ENCODE measurements at places on chromosomes 11 and 22.

DNA sequence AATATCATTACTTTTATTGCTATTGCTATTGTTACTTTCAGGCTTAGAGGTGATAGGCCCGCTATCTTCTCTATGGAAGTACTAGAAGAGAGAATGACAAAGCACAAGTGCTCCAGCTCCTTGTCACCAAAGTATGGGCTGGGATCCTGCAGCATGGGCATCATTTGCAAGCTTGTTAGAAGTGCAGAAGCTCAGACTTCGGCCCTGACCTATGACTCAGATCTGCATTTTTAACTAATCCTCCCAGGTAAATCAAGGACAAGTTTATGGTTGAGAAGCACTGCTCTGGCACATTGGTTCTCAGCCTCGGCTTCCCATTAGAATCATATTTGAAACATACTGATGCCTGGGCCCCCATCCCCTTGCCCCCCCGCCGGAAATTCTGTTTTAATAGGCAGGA is 8.6 kb upstream of the ENDOD1 start:
- DNase-seq, result no peak

GRCh38 chr11:28713850-28714249 is 605.7 kb downstream of the METTL15 start:
- no peak for DNase-seq

GRCh38 chr11:85976525-85976924 is 92.4 kb downstream of the PICALM start:
- no peak for DNase-seq

GRCh38 chr11:113806406-113806805 is 26.8 kb downstream of the CLDN25 start:
- DNase-seq, result no peak

DNA sequence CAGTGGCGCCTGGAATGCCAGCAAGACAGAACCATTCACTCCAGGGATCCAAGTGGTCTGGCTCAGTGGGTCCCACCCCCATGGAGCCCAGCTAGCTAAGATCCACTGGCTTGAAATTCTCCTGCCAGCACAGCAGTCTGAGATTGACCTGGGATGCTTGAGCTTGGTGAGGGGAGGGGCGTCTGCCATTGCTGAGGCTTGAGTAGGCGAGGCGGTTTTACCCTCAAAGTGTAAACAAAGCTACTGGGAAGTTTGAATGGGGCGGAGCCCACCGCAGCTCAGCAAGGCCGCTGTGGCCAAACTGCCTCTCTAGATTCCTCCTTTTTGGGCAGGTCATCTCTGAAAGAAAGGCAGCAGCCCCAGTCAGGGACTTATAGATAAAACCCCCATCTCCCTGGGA is 125.7 kb upstream of the DDI1 start:
- DNase-seq, result no peak

DNA sequence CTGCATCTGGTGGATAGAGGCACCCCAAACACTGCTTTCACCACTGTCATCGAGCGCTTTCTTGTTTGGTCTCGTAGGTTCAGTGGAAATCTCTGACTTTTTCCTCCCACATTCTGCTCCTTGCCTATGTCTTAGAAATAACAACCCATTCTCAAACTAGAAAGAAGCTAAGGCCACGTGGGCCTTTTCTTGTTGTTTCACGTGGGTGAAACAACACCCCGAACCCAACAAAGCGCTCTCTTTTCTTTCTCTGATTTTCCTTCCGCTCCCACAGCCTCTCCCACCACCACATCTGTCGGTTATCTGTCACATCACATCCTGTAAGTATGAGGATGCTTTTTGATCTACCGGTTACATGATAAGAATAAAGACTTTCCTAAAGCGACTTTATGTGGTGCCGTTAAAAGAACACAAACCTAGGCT is 77.1 kb downstream of the LINC01488 start:
- DNase-seq, result no peak

DNA sequence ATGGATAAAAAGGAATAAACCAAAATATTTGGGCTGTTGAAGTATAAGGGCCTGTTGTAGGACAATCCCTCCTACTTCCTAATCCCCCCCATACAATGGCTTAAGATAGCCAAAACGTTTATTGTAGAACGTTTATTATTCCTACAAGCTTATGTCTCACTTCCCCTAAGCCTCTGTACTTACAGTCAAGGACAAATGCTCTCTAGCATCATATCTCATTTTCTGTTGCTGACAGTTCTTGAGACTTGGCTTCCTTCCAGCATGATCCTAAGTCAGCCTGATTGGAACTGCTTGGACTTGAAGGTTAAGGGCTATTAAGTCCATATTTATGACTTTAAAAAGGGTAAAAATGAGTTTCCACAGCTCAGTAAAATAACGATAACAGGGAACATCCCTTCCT is 8.8 kb downstream of the MISFA start:
- DNase-seq, result no peak

DNA sequence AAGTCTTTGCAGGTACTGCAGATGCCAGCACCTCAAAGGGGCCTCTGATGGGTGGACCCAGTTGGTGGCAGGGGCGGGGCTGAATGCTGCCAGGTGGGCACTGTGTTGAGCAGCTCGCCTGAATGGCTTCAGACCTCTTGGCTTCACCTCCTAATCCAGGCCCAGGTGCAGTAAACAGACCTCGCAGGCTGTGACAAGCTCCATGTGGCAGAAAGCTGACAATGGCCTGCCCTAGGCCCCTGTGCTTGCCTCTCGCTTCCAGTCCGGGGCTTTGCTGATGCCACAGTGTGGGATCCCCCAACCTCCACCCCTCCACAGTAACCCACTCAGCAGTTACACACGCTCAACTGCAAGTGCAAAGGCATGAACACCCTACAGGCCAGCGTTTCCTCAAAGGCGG is 9.4 kb downstream of the IGLL1 start:
- DNase-seq, result no peak

DNA sequence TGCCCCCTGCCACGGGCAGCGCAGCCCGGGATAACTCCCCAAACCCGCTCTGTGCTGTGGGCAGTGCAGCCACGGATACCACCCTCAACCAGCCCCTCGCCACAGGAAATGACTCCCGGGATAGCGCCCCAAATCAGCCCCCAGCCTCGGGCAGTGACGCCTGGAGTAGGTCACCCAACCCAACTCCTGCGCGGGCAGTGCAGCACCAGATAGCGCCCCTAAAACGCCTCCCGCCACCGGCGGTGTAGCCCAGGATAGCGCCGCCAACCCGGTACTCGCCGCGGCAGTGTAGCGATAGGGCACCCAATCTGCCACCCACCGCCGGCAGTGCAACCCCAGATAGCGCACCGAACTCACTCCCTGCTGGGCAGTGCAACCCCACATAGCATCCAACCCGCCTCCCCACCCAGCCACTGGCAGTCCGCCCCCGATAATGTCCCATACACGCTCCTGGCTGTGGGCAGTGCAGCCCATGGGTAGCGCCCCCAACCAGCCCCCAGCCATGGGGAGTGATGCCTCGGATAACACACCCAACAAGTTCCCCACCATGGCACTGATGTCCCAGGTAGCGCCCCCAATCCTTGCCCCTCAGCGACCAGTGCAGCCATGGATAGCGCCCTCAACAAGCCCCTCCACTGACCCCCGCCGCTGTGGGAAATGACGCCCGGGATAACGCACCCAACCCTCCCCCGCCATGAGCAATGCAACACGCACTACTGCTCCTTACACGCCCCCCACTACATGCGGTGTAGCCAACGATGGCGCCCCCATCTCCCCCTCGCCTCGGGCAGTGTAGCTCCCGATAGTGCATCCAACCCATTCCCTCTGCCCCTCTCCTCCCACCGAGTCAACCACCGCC is 1.5 kb downstream of the RFPL2 start:
- no peak for DNase-seq

- no peak for DNase-seq
These were observed 65.0 kb downstream of the LRP5 start for GRCh38 chr11:68377389-68377795.

DNA sequence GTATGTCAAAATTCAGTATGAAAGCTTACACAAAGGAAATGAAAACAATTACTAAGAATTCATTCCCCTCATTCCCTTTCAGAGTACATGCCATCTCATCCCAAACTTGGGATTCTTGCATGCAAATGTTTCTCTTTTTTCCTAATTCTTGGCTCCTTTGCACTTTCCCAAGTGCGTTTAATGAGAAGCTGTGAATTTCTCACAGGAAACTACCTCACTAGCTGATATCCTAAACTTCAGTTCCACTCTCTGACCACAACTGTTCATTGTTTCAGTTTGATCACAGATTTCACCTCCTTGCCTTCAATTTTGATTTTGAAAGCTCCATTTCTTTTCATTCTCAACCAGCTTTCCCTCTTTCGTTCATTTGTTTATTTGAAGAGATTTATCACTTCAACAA is 5.9 kb upstream of the ARL14EP start:
- no peak for DNase-seq

- no peak for DNase-seq
These were observed 53.8 kb upstream of the CAPRIN1 start for GRCh38 chr11:33997584-33998251.

DNA sequence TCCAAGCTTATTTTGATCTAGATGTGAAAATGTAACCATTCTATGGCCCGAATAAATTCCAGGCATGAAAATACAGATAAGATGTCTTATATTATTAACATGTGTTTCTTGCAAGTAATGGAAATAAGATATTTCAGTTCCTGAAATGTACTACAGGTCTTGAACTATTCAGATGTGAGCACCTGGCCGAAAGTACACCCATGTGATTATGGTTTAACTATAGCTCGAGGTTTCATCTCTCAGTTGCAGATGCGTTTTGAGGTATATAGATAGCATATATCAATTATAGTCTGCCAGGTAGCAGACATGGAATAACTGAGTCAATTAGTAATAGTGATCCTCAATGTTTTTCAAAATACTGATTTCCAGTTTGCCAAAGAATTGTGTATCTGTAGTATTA is 68.3 kb downstream of the DDIAS start:
- DNase-seq, result no peak

DNA sequence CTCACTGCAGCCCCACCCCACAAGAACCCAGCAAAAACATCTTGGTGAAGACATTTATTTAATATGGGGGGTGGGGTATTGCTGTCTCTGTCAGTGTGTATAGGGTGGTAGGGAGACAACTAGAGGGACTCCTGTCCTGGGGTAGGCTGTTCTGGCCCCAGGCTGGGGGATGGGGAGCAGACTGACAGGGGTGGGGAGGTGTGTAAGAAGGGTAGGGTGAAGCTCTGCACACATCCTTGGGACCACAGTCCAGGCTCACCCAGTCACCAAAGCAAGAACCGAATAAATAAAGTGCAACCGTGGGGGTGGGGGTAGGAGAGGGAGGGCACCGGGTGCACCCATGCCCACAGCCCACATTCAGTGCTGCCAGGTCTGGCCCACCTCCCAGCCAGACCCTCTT is 7.8 kb upstream of the HPX start:
- DNase-seq, result no peak

GRCh38 chr22:16789860-16790493 is 35.2 kb downstream of the XKR3 start:
- DNase-seq, result no peak

DNA sequence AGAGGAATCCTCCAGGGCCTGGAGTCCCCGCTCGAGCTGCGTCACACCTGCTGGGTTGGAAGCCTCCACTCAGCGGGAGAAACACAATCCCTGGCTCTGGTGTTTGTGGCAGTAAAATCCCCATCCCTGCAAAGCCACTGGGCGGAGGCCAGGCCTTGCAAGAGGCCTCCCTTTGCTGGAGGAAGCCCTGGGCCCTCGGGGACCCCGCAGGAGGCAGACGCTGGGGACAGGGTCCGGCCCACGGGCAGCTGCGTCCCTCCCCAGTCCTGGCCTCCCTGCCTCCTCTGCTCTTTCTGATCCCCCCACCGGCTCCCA is 194.7 kb downstream of the BRD1 start:
- no peak for DNase-seq

DNA sequence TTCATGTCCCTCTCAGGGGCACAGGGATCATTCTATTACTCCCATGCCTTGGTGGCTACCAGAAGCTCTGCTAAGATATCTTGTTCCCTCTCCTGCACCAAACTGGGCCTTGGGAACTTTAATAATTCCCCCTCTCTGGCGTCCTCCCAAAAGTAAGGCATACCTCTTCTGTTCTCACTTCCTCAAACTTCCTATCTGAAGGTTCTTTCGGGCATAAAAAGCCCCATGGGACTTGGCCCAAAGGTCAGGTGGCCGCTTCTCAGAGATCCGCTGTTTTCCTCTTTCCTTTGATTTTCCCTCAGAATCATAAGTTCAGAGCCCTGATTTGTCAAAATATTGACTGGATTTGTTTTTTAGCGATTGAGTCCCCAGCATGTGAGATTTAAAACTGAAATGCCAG is 13.0 kb downstream of the POLD3 start:
- DNase-seq, result no peak

- no peak for DNase-seq
These were observed 2.5 kb downstream of the MRGPRG start for GRCh38 chr11:3216027-3216525.

- DNase-seq, result no peak
These were observed 756.8 kb downstream of the NTM start for GRCh38 chr11:132126973-132127899.

DNA sequence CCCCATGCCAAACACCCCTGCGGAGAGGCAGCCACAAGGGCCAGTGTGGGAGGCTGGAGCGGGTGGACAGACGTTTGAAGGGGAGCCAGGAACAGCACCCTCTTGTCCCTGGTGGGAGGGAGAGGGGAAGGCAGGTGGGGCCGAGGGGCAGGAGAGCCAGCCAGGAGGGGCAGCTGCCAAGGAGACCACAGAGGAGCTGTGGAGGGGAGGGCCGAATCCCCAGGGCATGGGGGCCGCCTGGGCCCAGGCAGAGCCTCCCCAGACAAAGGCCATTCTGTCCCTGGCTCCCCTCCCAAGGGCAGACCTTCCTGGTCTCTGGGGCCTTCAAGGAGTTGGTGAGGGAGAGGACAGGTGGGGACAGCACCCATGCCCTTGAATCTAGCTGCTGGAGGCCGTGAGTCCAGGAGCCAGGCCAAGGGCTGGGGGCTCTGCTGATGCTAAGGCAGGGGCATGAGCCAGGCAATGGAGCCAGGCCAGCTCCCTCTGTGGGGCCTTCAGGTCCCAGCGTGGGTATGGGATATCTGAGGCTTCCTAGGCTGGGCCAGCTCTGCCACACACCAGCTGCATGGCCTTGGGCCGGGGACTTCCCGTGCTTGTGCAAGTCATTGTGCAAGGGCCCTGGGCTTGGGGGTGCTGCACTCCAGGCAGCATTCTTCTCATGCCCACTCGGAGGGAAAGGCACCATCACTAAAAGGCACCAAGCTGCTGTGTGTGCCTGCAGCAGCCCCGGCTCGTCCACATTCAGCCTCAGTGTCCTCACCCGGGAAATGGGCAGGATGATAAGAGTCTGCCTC is 11.4 kb downstream of the EMID1 start:
- DNase-seq, result no peak

- DNase-seq, result no peak
These were observed 47.6 kb upstream of the THY1 start for GRCh38 chr11:119470317-119471291.

- DNase-seq, result no peak
These were observed 149.1 kb upstream of the SOX6 start for GRCh38 chr11:16505481-16505880.

- DNase-seq, result no peak
These were observed 133.7 kb upstream of the LDLRAD3 start for GRCh38 chr11:35810045-35810645.

GRCh38 chr11:126147208-126148111 is 64.0 kb downstream of the RPUSD4 start:
- no peak for DNase-seq

GRCh38 chr11:35463331-35463751 is 44.0 kb upstream of the SLC1A2 start:
- DNase-seq, result no peak

- no peak for DNase-seq
These were observed 12.8 kb downstream of the P2RY2 start for GRCh38 chr11:73230931-73231330.

Data from activated gamma-delta T cell treated with Interleukin-2 at 50 U/mL for 16 hours (primary cell).